ENCODE measurements at places on chromosomes 1 and 21.

DNA sequence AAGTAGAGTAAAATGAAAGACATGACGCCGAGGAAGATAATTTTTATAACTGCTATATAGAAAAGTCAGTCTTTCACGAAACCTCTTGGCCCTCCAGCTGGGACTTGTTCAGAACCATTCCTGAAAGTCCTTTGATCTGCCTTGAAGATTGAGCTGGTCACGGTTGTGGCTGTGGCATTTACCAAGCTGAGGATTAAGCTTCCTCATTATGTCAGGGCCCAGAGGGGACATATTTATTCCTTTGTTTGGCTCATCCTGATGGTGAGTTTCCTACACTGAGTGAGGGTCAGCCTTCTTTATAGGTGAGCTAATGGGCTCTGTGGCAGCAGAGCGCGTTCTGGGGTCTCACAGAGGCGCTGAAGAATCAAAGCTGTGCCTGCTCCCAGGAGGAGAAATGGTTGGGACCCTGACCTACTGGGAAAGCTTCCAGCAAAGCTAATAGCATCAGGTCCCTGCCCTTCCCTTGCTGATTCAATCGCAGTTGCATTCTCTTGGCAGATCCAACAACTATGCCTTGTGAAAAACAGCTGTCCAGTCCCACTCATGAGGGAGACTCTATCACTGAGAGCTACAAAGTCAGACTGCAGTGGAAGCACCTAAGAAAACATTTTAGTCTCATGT is 43.2 kb upstream of the PBX1 start:
- DNase-seq = no peak

- DNase-seq = no peak
Measured at GRCh38 chr1:168972225-168972624, 134.3 kb upstream of the ATP1B1 start.

DNA sequence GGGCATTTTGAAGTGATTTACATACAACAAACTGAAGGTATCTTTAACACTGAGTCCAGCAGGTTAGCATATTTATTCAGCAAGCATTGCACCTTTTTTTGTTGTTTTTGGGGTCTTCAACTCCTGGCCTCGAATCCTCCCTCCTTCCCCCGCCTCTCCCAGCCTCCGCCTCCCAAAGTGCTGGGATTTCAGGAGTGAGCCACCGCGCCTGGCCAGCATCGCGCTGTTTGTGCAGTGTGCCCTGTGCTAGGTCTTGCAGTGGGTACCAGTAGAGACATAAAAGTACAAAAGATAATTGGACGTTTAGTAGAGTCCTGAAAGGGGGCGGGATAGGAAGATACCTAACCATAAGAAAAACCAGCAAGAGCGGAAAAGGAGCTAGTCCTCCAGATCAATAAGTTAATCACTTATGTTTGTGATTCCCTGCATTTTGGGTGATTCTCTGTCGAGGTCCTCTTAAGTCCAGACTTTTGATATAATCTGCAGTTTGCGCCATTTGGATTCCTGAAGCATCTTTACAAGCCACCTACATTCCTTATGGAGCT is 111.8 kb downstream of the OSBPL9 start:
- DNase-seq = no peak

- DNase-seq = no peak
Measured at GRCh38 chr1:230592848-230593414, 49.4 kb upstream of the COG2 start.

GRCh38 chr1:190196020-190196419 is 281.6 kb downstream of the BRINP3 start:
- no peak for DNase-seq

GRCh38 chr1:26016258-26016952 is 5.2 kb upstream of the EXTL1 start:
- no peak for DNase-seq

DNA sequence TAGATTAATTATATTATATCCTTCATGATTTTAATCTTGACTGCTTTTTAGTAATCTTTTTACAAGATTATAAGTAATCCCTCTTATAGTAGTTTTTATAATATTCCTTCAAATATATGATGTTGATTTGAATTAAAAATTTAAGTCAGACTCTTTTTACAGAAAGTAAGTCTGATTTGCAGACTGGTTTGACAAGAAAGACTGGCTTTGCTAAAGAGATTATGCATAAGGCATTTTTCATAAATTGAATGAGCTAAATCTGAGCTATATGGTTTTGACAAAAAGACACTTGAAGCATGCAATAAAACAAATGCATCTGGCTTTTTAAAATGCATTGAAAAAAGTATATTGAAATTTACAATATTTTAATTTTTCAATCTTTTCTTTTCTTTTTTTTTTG is 26.3 kb upstream of the CAMK1G start:
- no peak for DNase-seq

DNA sequence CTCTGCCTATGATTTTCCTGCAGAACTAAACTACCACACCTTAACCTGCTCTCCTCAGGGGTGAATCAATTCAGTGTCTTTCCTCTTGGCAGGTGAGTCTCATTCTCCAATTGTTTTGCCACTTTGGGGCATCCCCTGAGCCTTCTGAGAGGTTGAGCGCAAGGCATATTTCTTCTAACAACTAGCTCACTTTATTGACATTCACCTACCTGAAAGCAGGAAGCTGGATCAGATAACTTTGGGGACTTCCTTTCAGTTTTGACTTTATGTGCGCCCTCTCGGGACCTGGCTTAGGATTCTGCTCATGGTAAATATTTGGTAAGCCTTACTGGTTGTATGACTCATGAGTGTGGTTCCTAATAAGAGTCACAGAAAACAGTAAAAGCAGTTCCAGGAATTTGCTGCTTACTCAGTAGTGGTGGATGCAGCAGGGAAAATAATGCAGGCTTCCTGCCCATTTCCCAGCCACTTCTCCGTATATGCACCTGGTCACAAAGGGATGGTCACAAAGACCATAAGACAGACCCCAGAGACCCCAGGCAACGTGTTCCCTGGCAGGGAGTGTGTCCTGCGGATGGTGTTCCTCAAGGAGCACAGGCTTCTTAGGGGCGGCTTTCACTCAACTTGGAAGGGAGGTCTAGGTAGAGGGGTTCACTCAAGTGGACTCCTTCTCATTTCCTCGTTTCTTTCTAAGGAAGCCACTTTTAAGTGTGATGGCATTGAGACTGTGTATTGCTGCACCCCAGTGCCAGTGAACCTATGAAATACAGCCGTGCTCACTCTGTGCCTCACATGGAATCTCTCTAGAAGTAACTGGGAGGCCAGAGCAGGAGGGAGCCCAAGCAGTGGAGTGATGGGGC is 22.0 kb upstream of the BATF3 start:
- no peak for DNase-seq

DNA sequence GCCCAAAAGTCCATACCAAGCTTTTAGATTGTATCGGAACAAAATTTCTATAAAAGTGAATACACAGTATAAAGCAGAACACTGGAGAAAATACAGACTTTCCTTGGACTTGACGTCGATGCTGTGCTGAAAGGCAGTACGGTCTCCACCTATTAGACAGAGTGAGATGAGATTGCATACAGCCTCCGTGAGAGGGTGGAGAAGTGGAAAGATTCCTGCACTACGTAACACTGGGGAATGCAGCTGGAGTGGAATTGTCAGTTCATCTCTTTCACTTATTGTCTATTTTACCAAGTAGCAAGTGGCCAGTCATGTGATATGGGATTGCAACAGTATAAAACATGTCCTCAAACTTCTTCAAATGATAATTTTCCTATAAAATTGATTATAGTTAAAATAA is 209.5 kb downstream of the ZP4 start:
- no peak for DNase-seq

- DNase-seq = no peak
Measured at GRCh38 chr1:167077128-167077867, 12.9 kb downstream of the GPA33 start.

GRCh38 chr1:167344615-167345385 is 124.1 kb downstream of the POU2F1 start:
- no peak for DNase-seq

DNA sequence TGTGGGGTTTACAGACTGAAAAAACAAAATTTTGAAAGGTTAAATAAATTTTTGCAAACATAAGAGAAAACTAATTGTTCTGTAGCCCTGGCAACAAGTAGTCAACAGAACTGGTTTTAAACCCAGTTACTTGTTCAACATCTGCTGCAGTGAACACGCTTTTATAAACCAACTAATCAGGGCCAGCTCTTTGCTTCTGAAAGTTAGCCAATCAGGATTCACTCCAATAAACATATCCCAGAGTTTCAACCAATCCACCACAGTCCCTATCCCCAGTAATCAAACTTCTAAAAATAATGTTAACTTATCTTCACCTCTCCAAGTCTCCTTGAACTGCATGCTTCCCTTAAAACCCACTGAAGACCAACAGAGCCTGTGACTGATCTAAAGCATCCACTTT is 306.6 kb downstream of the CTH start:
- no peak for DNase-seq

DNA sequence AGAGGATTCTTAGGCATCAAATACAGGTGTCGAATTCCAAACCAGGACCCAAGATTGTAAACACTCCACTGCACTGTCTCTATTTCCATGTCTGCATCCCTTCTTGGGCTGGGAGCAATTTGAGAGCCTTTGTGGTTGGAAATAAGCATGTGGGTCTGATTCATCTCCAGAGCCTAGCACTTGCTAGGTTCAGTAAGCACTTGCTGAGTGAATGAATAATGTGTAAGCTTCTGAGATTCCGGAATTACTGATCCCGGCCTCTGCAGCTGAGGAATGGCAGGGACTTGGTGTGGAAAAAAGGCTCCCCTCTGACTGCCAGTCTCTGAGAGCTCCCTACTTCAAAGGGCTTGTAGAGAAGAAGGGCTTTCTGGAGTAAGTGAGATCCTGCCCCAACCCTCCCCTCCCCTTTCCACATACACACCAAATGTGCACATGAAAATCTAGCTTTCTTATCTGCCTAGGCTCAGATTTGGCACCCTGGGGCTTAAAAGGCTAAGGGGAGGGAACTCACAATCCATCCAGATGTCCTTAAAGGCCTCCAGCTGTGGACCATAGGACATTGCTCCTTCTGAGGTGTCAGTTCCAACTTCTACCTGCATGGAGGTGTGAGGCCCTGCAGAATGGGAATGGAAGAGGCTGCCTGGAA is 39.6 kb upstream of the TRABD2B start:
- no peak for DNase-seq

DNA sequence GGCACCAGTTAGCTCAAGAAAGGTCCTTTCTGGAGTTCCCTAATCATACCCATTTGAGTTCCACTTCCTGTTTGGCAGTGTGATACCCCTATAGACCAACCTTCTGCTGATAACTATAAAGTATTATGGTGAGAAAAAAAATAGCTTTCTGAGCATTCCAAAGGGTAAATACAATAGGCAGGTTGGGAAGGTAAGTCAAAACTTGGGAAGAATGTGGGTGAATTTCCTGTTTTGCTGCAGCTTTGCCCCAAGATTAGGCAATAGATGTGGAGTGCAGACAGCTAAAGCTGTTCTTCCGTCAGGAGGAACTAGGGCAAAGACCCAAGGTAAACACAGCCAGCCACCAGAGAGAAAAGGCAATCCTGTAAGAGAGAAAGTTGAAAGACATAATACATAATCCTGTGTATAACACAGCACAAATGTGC is 49.9 kb upstream of the GUCA2A start:
- DNase-seq = no peak

- DNase-seq = no peak
Measured at GRCh38 chr1:179447489-179447888, 81.7 kb downstream of the AXDND1 start.

GRCh38 chr1:110687250-110687649 is 12.5 kb upstream of the KCNA3 start:
- DNase-seq = no peak

DNA sequence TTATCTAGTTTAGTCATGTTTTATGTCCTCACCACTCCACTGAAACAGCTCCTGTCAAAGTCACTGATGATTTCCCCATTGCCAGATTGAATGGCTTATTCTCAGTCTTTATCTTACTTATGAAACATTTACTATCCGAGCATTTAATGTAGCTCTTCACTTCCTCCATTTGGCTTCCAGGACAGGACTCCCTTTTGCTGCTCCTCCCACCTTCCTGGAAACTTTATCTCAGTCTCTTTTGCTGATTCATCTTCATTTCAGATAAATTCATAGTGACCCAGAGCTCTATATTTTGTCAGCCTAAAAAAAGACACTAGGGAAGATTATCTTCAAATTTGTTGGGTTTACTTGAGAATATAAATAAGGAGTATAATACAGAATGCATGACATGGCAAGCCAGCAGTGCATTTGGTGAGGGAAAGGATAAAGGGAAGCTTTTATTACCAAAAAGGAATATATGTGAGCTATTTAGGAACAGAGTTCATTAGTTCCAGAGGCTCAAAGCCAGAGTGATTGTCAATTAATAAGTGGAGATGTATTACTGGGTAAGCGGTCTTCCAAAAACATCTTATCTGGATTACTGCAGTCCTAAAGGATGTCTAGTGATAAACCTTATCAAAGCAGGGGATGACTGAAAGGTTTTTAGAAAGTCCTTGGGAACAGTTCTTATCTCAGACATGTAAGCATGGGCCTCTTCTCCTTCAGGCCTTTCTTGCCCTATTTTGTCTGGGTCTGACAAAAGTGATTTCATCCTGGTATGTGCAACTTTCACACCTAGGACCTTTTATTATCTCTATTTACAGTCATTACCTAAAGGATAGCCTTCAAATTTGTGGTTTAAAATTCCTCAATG is 25.6 kb downstream of the IL23R start:
- no peak for DNase-seq

DNA sequence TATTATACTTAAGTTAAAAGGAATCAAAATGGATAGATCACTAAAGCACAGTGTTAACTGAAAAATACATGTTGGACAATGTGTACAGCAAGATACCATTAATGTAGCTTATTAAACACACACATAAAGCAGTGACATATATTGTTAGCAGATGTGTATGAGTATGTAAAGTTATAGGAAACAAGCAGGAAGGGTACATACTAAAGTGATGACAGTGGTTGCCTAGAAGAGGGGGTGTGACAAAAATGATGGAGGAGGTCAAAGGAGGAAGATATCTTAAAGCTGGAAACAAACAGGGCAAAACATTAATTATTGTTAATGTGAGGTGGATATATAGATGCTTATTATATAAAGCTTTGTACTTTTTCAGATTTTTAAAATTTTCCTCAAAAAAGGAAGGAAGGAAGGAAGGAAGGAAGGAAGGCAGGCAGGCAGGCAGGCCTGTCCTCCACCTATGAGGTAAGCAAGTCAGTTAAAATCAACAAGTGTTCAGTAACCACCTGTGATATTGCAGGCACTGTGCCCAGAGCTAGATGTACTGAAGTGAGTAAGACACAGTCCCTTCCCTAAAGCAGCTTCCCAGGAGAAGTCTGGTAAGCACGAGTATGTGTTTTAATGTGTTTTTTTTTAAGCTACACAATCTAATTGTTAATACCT is 252.9 kb upstream of the NR5A2 start:
- DNase-seq = no peak

- DNase-seq = no peak
Measured at GRCh38 chr1:192477630-192478029, 97.9 kb upstream of the RGS1 start.

DNA sequence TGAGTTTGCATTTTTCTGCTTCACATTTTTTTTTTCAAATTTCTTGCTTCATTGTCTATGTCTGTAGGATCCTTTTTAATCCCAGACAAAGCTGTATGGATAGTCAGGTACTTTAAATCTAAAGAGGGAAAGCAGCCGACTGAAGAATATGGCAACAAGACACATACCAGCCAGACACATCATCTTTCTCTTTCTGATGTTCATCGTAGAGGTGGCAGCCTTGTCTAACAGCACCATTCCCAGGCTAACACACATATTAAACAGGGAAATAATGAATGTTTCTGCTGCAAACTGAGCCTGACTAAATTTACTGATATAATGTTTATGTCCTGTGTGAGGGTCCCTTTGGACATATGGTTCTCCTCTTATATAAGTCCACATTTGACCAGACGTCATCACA is 3.7 kb upstream of the TEKT2 start:
- DNase-seq = no peak
